ENCODE measurements at places on chromosomes 4 and X.

- DNase-seq = no peak
Measured at GRCh38 chrX:122622795-122623194, 561.3 kb upstream of the GRIA3 start.

DNA sequence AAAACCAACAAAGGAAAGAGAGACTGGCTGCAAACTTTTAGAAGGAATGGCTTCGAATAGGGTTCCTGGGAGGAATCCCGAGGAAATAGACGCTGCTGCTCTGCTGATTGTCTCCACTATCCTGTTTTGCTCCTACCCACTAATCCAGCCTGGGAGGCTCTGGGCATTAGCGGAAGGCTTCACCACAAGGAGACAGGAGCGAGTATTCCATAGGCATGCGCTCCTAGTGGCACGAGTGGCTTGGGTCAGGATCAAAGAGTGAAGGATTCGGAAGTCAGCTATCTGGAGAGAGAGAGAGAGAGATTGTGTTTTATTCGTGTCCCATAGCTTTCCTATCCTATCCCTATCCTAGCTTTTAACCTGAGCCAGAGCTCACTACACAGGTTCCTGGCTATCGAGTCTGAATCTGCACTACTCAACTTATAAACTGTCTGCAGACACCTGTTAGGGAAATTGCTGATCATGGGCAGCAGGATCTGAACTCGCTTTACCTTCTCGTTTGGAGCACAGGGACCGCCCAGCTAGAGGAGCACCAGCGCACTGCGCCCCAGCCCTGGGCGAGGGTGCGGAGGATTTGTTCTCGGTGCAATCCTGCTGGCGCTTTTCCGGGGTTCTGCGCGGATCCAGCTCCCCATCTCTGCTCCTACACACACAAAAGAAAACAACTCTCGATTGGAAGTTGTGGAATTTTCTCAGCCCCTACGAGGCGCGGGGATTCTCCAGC, 740 bp upstream of the NPY2R start:
- no peak for DNase-seq

DNA sequence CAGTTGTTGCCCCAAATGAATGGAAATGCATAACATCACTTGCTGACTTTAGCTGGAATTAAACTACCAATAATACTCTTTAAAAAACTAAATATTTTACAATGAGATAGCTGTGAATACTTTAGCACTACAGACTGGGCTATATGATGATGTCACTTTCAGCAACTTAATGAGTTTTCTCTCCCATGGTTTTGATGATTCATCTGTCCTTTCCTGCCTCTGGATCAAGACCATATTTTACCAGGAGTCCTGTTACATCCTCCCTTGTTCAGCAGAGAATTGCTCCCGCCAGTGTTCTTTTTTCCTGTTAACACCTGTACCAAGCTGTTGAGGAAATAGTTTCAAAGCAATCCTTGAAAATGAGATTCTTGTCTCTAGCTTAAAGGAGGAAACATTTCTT, 543.0 kb downstream of the SPRY1 start:
- no peak for DNase-seq

DNA sequence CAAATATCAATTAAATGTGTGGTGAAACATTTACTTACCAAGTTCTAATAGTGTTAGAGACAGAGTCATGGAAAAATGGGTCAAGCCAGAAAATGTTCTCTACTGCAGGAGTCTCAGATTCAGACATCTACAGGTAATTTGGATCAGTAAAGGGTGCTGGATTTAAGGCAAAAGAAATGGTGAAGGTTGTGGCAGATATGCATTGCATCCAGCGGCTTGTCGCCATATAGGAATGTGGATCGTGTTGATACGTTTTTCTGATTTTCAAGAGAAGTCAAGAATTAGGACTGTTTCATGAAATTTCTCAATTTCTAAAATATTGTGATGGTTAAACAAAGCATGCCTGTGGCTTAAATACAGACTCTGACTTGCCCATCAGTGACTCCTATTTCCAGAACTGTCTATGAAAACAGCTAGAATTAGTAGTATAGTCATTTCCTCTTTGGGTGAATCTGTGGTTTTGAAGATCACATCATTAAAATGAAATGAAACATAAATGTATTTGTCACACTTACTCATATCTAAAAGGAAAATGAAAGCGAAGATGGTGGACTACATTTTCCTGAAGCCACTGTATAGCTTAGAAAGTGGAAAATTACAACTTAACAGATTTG, 110.1 kb upstream of the VEGFC start:
- no peak for DNase-seq

DNA sequence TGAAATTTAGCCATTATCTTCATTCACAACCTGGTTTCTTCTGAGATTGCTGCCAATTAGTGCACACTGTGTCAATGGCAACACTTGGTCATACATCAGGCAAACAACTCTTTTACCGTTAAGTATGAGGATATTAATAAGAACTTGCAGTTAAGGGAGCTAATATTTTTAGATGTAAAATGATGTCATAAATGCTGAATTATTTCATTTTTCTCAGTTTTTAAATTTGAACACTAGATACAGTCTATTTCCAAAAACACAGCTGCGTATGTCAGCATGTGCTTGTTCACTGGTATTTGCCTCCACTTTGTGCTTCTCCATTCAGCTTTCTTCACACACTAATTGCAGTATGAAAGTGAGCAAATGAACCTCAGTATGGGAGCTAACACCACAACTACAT, 1.6 kb downstream of the KLHL13 start:
- DNase-seq = no peak

DNA sequence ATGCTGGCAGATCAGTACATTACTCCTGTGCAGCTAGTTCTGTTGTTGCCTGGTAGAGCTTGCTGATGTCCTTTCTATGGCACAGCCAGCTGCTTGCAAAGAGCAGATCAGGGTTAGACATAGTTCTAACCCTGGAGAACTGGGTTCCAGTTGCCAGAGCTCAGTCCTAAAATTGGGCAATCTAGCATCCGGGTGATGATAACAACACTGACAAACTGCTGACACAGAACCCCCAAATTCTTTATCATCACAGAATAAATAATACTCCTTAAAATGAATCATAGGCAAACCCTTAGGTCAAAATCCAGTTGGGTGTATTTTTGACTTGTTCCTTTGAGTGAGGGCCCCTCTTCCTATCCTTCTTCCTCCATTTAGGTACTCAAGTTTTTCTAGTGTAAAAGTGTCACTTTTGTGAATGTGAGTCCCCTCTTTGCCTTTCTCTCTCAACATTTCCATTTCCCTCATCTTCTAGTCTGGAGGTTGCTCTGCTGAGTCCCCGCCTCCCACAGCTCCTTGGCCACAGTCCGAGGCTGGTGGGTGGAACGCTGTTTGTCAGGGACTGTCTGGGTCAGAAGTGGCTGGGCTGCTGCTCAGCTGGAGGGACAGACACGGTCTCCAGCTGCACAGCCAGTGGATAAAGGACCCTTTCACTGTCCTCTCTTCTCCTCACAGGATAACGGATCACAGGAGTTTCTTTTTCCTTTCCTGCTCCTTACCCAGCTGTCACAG, 93.6 kb upstream of the RASGEF1B start:
- DNase-seq = no peak

- no peak for DNase-seq
Measured at GRCh38 chrX:129039176-129039575, 484.1 kb downstream of the SMARCA1 start.

DNA sequence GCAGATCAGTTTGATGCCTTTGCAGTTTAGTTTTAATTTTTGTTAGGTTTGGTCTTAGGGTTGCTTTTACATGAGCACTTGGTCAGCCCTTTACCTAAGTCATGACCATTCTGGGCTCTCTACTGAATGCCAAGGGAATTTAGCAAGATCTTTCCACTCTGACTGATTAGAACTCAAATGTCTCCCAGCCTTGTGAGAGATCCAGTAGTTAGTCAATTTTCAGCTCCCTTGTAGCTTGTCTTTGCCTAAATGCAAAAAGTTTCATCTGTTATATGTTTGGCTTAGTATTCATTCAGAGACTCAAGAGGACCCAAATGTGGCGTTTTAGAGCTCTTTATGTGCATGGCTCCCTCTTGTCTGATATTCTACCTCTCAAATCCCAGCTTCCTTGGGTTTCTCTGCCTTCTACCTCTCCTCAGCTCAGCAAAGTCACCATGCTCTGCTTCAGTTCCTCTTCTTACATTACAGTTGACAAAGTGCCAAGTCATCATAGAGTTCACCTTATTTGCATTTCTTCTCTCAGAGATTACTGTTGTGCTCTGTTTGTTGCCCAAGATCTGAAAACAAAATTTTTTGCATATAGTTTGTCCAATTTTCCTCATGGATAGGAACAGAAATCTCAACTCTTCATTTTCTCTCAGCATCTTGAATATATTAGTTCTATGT, 17.5 kb upstream of the JAKMIP1 start:
- no peak for DNase-seq

DNA sequence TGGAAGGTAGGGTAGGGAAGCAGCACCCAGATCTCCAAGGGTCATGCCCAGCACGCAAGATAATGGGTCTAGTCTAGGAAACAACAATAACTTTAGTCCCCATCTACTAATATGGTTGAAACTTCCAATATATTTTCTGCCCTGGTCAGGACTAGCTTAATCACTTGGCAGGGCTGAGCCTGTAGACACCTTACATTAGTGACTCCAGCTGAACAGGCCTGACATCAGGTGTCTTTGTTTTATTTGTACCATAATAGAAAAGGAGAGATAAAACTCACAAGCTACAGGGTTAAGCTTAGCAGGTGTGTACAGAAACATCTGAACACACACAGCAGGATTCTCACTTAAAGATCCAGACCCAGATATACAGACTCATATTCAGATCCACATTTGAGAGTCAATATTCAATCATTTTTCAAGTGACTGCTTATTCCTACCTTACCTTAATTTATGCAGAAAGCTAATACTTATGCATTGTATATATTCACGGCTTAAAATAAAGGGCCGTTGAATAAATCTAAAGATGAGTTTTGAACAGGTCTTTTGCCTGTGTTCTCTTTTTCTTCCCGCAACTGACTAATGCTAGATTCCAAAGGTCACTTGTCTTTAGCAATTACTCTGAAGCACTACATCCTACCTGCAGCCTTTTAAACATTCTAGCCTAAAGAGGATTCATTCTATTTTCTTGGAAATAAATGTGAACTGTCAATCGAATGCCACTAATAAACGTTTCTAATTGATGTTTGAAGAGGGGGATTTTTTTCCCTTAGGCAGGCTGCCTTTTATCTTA, 745.3 kb downstream of the RPA4 start:
- no peak for DNase-seq

- no peak for DNase-seq
Measured at GRCh38 chr4:82606622-82607021, 44.8 kb upstream of the TMEM150C start.
